ENCODE measurements at places on chromosomes 12 and 14.

DNA sequence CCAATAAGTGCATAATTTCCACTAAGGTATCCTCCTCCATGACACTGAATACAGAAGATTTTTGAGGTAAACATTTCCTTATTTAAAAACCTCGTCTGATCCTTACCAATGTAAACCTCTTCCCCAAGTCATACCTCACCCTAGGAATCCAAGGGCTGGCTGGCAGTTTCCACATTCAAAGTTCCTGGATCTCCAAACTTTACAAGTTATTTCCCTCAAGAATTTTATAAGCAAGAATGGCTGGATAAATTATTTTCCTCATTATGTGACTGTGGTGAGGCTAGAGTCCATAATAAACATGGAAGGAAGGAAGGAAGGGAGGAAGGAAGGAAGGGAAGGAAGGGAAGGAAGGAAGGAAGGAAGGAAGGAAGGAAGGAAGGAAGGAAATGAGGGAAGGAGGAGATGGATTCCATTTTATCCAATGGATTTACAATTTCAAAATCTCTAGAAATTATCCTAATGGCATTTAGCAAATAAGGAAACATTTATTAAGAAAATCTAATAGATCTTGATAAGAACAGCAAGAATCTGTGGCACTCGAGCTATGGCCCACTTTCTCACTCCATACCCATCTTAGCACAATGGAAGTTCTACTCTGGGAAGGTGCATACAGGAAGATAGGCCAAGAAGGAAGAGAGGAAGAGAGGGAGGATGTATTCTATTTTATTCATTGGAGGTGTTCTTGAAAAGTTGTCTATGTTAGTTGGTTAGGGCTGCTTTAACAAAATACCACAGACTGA is 477.8 kb upstream of the TMPO start:
- no peak for DNase-seq

- no peak for DNase-seq
Measured at GRCh38 chr12:105585107-105585506, 254.6 kb downstream of the C12orf75 start.

DNA sequence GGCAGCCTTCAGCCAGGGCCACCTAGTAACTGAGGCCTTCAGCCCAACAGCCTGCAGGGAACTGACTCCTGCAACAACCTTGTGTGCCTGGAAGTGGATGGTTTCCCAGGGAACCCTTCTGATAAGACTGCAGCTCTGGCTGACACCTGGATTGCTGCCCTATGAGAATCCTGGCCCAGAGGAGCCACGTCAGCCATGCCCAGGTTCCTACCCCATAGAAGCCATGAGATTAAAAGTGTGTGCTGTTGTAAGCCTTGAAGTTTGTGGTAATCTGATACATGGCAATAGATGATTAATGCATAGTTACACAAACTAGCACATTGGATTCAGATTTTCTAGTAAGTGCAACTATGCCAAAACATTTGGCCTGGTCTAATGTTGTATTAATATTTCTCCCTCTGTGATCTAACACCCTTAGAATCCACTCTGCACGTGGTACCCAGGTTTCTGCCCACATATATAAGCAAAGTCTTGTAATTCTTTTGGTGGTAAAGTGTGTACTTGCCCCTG is 64.8 kb upstream of the BEGAIN start:
- peak; percentile 86 for DNase-seq

DNA sequence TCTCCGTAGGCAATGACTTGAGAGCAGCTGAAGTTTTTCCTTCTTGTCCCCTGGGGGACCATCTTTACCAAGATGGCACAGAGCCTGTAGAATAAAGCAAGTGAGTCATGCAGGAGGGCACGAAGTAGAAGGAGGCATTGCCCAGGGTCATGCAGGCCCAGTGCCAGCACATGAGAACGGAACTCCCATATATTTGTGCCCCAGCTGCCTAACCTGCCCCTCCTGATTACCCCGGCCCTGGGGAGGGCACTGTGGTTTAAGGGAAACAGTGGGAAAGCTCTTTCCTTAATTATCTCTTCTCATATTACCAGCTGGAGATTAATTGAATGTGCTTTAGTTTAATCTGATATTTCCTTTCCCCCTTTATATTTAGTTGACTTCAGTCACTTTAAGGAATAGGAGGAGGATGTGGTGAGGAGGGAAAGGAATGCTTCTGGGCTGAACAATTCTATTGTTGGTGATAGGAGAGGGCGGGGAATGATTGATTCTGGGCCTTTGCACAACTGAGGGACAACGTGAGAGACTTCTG is 51.9 kb downstream of the RASSF8 start:
- DNase-seq = no peak

GRCh38 chr14:55954108-55954507 is 164.1 kb upstream of the PELI2 start:
- DNase-seq = no peak

DNA sequence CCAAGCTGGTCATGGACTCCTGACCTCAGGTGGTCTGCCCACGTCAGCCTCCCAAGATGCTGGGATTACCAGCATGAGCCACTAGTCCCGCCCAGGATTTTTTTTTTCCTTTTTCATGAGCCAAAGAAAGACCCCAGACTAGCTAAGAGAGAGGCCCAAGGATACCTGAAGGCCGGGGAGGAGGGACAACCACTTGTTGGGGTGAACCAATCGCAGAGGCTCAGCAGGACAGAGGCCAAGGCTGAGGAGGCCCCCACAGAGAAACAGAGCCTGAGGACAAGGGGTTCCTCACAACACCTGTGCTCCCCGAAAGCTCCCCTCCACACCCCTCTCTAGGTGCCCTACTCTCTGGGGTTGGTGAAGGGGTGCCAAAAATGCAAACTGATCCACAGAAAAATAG is 1.0 kb upstream of the SERPINA3 start:
- DNase-seq = no peak

DNA sequence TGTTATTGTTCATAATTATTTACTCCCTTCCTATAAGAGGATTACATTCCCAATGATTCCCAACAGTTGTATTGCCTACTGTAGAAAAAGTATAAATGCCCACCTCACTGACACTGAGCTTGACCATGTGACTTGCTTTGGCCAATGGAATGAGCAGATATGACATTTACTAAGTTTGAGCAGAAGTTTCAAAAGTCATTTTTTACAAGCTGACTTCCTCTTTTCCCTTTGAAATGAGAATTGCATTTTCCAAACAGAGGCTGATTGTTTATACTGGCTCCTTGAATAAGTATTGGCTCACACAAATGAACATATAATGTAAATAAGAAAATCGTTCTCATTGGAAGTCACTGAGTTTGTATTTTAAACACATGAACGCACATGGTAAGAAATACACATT is 116.4 kb upstream of the LRFN5 start:
- no peak for DNase-seq

- no peak for DNase-seq
Measured at GRCh38 chr14:96067985-96068930, 29.1 kb downstream of the C14orf132 start.

DNA sequence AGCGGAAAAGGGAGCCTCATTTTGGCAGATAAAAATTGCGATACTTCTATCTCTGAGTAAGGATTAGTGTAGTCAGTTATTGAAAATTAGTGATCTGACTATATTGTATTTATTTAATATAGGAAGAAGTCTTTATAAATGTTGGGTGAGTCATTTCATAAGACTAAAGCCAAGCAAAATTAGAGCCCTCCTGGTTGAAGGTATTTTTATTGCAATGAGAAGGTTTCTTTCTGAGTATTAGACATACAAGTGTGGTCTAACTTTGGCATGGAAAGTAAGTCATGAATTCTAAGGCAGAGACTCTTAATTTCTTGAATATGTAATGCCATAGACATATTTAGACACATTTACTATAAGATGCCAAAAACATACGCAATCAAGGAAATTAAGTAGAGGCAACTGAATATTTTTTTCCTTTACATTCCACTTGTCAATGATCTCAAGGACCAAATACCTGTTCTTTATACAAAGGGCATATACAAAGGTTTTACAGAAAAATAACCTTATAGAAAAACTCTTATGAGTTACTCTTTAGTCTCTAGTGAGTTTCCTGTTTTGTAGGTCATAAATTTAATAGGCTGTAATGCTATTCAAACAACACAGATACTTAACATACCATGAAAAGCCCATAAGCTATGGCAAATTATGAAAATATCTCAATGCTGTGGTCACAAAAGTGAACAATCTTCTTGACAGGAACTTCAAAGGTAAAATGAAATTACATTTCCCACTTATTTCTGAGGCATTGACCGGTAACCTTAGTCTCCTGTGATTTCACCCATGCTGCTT is 156.6 kb upstream of the BTG1 start:
- DNase-seq = no peak

- no peak for DNase-seq
Measured at GRCh38 chr12:230925-231671, 17.1 kb upstream of the SLC6A12 start.

DNA sequence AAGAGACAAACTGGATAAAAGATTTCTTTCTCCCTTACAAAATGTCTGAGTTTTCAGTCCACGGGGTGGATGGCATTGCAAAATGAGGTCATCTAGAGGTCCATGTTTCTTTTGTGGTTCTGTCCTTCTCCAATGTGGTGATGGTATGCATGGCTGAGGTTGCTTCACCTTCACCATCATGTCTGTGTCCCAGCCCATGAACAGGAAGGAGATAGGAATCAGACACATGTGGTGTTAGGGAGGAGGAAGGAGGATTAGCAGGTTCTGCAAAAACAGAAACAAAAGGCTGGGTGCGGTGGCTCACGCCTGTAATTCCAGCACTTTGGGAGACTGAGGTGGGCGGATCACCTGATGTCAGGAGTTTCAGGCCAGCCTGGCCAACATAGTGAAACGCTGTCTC is 11.0 kb upstream of the AEBP2 start:
- DNase-seq = no peak

DNA sequence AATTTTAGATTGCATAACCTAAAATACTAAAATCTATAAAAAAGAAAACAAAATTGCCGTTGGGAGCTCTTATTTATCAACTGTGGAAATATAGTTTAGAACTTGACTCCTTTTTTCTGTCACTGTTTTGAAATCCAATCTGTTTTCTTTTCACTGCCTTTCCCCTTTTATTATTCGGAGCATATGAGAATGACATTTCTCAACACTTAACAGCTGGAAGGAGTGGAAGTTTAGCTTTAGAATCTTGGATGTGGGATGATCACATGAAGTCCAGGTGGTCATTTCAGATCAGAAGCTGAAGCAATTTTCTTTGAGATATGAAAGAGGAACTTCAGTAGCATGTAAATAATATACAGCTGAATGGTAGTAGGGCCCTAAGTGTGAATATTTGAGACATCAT is 16.7 kb downstream of the TRHDE start:
- DNase-seq = no peak

- DNase-seq = no peak
Measured at GRCh38 chr14:50804181-50804721, 26.7 kb downstream of the NIN start.

- no peak for DNase-seq
Measured at GRCh38 chr12:120370343-120371243, 1.6 kb upstream of the MSI1 start.

All from body of pancreas (tissue), 4 donors.